NCI-H2081 treated with DMSO at 0.1 percent for 48 hours (cell line): ENCODE measurements at places on chromosomes 7 and 10.

DNA sequence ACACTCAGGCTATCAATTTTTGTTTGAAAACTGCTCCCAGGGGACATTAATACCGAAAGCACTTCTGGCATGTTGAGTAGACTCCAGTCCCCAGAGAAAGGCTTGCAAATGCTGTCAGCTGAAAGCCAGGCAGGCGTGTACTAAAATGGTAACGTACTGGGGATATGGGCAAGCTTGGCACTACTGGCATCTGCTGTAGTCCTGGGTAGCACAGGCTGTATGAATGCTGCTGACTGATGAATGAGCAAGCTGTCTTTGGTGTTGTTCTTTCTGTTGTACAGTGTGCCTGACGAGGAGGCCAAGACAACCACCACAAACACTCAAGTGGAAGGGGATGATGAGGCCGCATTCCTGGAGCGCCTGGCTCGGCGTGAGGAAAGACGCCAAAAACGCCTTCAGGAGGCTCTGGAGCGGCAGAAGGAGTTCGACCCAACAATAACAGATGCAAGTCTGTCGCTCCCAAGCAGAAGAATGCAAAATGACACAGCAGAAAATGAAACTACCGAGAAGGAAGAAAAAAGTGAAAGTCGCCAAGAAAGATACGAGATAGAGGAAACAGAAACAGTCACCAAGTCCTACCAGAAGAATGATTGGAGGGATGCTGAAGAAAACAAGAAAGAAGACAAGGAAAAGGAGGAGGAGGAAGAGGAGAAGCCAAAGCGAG lies 53.5 kb upstream of the AGBL3 start:
- DNase-seq, result no peak

- no peak for DNase-seq
Measured at GRCh38 chr7:46115410-46115809, 194.3 kb upstream of the IGFBP3 start.

GRCh38 chr7:107932805-107933204 lies 41.8 kb downstream of the DLD start:
- DNase-seq, result no peak

DNA sequence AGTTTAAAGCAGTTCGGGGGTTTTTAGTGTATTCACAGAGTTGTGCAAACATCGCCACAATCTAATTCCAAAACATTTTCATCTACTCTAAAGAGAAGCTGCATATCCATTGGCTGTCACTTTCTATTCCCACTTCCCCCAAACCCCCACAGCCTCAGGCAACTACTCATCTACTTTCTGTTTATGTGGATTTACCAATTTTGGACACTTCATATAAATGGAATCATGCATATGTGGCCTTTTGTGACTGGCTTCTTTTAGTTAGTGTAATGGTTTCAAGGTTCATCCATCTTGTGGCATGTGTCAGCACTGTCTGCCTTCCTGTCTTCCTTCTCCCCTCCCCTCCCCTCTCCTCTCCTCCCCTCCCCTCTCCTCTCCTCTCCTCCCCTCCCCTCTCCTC lies 78.5 kb upstream of the FZD1 start:
- DNase-seq, result no peak

GRCh38 chr10:33661580-33662336 lies 327.3 kb upstream of the NRP1 start:
- no peak for DNase-seq

DNA sequence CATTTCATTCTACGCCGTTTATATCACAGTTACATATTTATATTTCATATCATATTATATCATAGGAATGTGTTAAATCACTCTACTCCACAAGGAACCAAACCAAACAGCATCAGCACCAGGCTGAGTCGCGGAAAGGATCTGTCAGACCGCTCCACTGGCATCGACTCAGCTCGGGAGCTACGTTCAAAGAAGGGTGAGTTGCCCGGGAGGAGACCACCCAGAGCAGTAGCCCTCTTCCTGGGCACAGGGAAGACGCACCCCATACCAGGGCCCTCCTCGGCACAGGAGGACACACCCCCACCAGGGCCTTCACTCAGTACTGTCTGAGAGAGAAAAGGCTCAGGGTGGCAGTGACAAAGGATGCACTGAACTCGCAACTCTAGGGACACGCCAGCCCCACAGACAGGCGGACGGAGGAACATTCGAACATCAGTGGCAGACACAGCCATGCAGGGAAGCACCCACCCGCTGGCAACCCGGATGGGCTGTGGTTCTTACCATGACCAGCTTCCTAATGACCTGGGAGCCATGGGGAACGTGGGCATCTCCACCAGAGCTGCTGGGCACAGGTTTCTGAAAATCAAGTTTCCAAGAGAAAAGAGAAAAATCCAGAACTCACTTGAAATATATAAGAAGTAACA lies 28.7 kb downstream of the PITRM1 start:
- DNase-seq, result no peak

GRCh38 chr7:145339319-145339718 lies 503.5 kb upstream of the TPK1 start:
- peak; percentile 13 for DNase-seq

DNA sequence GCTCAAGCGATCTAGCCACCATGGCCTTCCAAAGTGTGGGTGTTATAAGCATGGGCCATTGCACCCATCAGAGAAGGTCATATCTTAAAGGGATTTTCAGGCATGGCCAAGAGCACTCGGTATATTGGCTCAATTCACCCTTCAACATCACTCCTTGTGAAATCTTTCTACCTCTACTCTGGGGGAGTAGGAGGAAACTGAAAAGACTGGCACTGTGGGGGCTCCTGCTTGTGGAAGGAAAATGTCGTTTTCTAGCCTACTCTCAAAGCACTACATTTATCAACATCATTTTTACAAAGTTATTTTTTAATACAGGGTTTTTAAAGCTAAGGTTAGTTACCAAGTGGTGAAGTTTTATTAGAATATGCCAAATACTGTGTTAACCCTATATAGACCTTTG lies 42.0 kb upstream of the CACNB2 start:
- no peak for DNase-seq

GRCh38 chr7:132400561-132401142 lies 175.6 kb downstream of the PLXNA4 start:
- no peak for DNase-seq

DNA sequence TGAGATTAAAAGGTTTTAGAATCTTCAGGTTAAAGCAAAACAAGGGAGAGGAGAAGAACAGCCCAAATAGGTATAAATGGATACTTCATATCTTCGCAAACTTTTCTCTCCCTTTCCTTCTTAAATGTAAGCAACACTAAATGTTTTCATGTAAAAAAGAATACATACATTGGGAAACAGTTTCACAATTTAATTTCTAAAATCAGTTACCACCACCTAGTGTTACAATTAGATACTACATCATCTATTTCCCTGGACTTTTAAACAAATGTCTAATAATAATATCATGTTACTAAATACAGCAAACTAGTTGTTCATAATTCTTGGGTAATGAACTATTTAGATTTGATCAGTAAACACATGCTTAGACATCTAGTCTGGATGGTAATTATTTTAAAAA lies 35.8 kb downstream of the MINDY3 start:
- DNase-seq, result no peak

GRCh38 chr10:52446391-52446790 lies 132.3 kb downstream of the DKK1 start:
- no peak for DNase-seq

- no peak for DNase-seq
Measured at GRCh38 chr10:100688201-100688600, 57.2 kb upstream of the PAX2 start.

DNA sequence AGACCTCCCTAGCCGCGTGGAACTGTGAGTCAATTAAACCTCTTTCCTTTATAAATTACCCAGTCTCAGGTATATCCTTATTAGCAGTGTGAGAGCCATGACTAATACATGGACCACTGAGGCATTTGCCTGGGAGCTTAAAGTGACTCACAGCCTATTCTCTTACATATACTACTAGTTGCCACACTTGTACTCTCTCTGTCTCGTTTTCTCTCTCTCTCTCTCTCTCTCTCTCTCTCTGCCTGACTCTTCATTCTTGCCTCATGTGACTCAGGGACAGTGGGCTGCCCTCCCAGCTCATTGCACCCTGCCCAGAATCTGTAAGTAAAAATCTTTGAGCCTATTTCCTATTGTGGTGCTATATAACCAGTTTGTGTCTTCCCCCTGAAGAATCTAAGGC lies 238.5 kb upstream of the MAGI2 start:
- DNase-seq, result no peak

DNA sequence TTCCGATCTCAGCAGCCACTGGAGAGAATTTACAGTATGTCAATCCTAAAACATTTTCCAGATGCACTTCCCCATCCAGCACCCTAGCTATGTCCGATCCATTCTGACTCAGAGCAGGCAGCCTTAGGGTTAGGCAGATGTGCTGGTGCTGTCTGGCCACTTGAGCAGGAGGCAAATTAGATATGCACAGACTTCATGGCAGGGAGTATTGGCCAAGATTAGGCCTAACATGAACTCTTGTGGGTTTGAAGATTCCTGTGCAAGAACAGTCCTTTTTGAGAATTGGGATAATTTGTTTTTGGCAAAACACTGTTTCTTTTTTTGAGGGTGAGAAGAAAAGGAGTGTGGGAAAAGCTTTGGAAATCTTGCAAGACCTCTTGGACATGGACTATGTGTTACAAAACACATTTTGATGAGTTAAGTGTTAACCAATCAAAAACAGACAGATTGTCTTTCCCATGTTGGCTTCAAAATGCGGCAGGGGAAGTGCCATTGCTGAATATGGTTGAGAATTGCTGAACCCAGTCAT lies 218.6 kb upstream of the INHBA start:
- no peak for DNase-seq

DNA sequence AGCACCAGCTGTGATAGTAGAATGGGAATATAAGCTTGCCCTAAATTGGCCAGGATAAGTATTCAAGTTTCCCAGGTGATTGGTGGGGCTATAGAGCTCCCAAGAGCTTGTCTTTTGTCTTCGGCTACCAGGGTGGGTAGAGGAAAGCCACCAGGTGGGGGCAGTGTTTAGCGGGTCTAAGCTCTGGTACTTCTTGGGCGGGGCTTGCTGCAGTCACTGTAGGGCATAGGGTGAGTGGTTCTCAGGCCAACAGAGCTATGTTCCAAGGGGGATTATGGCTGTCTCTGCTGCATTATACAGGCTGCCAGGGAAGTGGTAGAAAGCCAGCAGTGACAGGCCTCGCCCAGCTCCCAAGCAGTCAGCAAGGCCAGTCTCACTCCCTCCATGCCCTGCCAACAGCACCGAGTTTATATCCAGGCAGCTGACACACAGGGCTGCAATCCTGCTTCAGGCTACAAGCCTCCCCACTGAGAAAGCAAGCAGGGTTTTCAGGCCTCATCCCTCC lies 110.7 kb downstream of the ZNF467 start:
- no peak for DNase-seq

DNA sequence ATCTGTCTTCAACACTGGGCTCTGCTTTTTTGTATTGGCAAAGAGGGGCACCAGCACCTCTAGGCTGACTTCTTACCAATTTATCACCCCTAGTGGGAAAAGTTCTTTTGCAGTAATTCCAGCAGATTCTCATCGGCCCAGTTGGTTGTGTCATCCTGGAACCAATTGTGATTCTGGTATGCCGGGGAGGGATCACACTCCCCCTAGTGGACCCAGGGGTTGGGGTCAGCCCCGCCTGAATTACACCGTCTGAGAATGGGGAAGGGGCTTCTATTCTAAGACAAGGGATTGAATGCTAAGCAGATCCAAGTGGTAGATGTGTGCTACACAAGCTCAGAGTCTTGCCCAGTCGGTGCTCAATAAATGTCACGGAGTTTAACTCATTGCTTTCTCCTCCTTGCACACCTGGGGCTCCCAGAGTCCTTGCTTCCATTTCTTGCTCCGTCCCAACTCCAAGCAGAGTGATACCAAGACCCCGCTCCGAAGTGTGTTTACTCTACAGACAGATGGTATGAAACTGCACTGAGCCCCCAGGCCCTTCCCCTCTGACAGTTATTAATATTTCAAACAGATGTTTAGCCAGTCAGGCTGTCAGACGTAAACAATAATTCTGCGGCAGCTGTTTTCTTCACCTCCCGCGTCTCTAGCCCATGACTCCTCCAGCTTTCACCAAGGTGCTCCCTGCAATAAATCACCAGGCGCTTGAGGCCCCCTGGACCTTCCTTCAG lies 71.9 kb downstream of the C10orf105 start:
- no peak for DNase-seq

DNA sequence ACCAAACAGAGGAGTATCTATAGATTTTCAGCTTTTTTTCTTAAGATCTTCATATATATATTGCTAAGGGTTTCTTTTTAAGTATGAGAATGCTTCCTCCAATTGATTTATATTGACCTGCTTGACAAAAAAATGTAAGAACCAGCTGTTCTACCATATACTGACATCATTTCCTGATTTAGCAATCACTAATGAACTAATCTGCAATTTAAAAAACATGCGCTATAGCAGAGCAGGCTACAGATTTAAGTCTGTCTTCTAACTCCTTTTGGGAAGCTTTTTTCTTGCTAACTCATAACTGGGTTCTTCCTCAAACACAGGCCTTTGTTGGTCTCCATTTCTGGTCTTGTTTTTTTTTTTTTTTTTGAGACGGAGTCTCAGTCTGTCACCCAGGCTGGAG lies 33.2 kb downstream of the ABCC2 start:
- no peak for DNase-seq

DNA sequence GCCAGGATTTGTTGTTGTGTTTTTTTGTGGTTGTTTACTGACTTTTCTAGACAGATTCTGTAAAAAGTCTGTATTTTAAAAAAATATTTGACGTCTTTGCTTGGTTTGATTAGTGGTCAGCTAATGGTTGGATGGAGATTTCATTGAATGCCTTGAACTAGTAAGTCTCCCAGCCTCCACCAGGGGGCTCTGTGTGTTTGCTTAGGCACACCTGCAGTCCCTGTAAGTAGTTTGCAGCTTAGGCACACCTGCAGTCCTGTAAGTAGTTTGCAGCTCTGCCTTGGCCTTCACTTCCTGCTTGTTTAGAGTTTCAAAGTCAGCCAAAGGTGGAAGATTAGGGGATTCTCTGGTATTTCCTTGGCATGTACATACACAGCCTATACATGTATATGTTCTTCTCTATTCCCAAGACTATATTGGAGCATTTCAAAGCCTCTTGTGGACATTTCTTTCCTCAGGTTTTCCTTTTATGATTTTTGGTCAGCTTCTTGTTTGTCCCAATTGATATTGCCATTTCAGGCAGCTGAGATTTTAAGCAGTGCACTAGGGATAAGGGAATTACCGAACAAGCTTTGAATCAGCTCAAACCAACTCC lies 101.6 kb downstream of the CCSER2 start:
- DNase-seq, result peak; percentile 13

DNA sequence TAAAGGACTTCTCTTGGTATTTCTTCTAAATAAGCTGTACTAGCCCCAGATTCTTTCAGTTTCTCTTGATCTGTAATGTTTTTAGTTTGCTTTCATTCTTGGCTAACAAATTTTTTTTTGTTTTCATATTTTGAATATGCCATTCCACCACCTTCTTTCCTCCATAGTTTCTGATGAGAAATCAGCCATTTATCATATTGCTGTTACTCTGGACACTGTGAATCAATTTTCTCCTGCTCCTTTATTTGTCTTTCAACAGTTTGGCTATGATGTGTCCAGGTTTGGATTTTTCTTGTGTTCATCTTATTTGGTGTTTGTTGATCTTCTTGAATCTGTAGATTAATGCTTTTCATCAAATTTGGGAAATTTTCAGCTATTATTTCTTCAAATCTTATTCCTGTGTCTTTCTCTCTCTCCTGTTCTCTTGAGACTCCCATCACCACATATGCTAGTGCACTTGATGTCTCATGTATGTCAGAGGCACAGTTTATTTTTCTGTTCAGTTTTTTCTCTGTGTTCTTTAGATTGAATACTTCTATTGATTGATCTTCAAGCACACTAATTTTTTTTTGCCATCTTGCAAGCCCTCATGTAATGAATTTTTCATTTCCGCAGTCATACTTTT lies 15.0 kb downstream of the ELFN1 start:
- no peak for DNase-seq
